ENCODE measurements at places on chromosomes 1 and 21.
A peak's percentile ranks its signal among the peaks of the same experiment; 100 is the strongest.

GRCh38 chr1:47871799-47872353 lies 125.3 kb downstream of the TRABD2B start:
- DNase-seq, result no peak

DNA sequence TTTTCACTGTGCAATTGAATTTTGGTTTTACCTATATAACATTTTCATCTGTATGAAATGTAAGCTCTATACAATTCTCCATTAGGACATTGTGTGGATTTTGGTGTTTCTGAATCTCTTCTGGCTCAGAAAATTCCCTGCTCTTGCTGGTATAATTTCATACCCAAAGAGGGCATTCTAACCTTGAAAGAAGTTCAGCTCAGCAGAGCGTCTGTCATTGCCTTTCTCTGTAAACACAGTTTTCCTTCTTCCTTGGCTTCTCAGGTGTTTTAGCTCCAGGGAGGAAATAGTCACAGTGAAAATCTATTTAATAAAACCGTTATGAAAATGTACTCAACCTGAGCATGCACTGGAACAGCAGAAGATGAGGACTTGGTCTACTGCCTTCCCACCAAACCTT lies 16.0 kb downstream of the DISC1 start:
- peak; percentile 32 for DNase-seq

DNA sequence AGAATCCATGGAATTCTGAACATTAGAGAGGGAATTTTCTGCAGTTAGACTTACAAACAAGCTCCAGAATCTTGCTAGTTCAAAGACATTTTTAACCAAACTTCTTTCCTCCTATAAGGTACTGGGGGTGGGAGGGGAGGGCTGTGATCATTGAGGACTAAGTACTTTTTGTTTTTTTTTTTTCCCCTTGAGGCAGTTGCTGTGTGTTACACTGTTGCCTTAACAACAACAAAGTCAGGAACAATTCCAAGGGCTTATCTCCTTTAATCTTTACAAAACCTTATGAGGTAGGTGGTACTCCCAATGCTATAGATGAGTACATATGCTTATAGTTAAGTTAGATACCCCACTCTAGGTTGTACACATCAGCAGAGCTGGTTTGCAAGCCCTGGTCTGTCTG lies 62.9 kb downstream of the PPP1R12B start:
- DNase-seq, result no peak

DNA sequence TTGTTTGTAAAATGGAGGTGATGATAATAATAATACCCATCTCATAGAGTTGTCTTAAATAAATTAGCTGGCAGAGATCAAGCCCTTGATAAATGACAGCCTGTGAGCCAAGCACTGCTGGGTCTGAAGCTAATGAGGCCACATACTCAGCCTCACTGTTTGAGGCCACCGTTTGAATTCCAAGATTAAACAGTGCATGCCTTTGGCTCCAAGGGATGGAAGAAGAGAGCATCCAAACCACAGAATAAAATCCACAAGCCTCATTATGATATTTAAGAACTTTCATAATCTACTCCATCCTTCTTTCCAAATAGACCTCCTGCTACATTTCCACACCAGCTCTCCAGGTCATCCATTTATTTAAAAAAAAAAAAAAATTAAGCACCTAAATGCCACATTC lies 29.0 kb downstream of the TGFBR3 start:
- DNase-seq, result no peak

- DNase-seq, result no peak
Observed at GRCh38 chr1:242219298-242219901, 220.5 kb upstream of the MAP1LC3C start.

GRCh38 chr21:41843584-41843983 lies 35.6 kb downstream of the PRDM15 start:
- DNase-seq, result no peak

DNA sequence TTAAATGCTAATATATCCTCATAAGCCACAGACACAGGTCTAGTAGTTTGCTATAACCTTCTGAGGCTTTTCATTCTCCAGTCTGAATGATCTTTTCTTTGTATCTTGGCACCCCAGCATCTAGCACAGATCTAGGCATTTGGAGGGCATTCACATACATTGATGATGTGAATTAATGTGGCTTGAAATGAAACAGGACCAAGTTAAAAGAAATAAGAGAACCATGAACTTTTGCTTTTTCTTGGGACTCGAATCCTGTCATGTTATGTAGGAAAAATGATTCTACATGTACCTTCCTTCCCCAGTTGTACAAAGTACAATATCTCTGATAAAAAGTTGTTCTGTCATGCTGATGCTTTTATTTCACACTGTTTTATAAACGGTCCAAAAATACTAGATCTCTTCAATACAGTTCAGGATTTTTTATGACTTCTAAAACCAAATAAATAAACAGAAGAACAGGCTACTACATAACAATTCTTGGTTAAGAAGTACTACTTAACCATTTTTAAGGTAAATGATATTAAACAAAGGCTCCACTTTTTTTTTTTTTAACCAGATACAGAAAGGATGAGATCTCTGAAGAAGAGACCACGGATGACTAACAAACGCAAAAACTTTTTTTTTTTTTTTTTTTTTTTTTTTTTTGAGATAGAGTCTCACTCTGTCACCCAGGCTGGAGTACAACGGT lies 3.0 kb downstream of the SORT1 start:
- no peak for DNase-seq

DNA sequence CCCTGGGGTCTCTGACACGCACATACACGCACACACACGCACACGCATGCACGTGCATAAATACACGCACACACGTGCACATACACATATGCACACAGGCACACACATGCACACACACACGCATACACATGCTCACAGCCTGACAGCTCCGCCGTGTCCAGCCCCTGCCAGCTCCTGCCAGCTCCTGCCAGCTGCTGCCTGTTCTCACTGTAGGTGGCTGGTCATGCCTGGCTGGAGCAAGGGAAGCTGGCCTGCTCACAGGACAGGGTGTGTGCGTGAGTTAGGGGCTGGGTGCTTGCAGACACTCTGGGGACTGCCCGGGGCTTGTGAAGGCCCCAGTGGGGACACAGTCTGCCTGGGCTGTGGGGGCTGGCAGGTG lies 4.9 kb downstream of the PLCH2 start:
- DNase-seq, result peak; percentile 72

GRCh38 chr1:14167884-14168283 lies 430.6 kb upstream of the KAZN start:
- DNase-seq, result no peak

GRCh38 chr1:179743679-179744400 lies 749 bp downstream of the FAM163A start:
- DNase-seq, result no peak

DNA sequence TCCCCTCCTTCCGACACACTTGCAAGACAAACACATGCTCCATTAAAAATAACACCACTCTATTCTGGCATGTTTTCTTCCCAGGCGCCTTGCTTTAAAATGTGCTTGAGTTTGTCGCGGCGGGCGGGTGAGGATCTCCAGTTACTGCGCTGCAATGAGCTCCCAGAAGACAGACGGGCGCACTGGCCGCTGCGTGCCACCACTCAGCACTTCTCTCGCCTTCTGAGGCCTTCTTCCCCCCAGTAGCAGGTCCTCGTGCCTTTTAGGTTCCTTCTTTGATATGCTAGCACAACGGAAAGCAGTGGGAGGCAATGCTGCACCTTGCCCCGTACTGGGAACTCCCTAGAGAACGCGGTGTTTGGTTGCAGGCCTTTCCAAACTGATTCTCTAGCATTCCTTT lies 279.5 kb upstream of the NR5A2 start:
- no peak for DNase-seq

- no peak for DNase-seq
Observed at GRCh38 chr1:61215119-61215518, 132.8 kb downstream of the NFIA start.

DNA sequence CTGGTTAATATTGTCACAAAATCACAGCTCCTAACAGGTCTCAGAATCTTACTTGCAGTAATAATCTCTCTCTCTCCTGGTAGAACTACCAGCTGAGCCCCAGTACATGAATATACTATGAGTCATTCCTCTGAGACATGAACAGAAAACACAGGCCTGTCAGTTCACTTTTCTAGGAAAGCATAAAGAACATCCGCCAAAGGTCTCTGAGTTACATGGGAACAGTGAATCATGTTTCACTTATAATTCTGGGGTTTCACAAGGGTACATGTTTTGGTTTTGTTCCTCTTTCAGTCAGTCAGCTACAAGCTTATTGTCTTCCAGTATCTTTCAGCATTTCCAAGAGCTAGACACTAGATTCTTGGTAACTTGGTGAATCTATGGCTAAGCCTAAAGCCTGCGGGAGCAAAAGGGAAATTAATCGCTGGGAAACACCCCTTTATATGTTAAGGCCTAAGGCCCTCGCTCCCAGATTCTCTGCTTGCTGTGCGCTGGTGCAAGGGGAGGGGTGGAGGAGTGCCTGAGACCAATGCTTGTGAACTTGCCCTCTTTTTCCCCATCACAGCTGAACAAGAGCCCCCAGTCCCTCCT lies 31.7 kb downstream of the IFNGR2 start:
- DNase-seq, result no peak

- DNase-seq, result peak; percentile 70
Observed at GRCh38 chr1:156676820-156677615, at the start of gene NES. NES (minus strand) TSS chr1:156677407; CDS start chr1:156677264, 143 bp downstream.

DNA sequence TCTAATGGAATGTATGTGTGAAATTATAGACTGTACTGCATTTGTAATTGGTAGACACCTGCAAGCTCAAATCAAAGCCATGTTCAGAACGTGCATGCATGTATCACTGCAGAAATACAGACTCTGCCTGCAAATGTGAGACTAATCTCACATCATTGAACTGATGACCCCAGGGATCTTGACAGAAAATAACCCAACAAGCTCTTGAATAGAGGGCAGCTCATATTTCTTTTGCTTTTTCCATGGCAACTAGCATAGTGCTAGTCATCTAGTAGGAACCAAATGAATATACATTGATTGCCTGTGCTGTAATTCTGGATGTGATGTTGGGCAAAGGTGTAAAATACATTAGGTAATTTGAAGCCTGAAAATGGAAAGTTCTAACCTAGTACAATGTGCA lies 62.4 kb downstream of the PTPRC start:
- DNase-seq, result no peak

DNA sequence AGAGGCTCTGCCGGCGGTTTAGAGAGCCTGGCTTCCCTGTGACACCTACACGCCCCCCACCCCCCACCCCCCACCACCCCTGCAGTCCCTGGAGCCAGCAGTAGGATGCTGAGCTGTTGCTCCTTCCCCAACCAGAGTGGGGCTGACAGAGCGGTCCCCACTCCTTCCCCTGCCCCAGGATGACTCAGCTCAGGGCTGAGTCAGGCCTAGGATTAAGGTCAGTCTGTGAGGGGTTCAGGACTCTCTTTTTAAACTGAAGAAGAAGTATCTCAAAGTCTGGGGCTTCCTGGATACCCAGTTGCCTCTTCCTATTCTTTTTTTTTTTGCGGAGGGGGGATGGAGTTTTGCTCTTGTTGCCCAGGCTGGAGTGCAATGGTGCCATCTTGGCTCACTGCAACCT lies 19.1 kb downstream of the DMBX1 start:
- DNase-seq, result no peak

- no peak for DNase-seq
Observed at GRCh38 chr1:31934706-31935629, 3.2 kb downstream of the PTP4A2 start.

- DNase-seq, result peak; percentile 57
Observed at GRCh38 chr1:87684713-87685205, 356.1 kb downstream of the LMO4 start.

- DNase-seq, result no peak
Observed at GRCh38 chr1:203093754-203094410, 8.1 kb upstream of the MYOG start.

- no peak for DNase-seq
Observed at GRCh38 chr1:73029571-73029970, 747.2 kb upstream of the NEGR1 start.

GRCh38 chr1:155645648-155646047 lies 35.6 kb downstream of the MSTO1 start:
- DNase-seq, result no peak

DNA sequence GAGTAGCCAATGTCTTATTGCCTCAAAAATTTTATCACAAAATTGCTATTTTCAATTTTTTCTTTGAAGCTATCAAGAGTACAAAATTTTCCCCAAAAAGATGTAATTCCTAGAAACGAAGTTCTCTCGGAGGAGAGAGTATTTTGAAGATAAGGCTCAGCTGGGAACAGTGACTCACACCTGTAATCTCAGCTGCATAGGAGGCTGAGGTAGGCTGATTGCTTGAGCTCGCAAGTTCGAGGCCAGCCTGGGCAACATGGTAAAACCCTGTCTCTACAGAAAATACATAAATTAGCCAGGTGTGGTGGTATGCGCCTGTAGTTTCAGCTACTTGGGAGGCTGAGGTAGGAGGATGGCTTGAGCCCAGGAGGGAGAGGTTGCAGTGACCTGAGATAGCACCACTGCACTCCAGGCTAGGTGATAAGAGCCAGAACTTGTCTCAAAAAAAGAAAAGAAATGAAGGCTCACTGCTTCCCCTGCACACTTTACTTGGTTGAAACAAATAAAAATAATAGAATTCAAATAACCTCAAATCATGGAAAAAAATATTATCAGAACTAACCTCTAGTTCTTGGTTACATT lies 22.2 kb downstream of the TUT4 start:
- no peak for DNase-seq

DNA sequence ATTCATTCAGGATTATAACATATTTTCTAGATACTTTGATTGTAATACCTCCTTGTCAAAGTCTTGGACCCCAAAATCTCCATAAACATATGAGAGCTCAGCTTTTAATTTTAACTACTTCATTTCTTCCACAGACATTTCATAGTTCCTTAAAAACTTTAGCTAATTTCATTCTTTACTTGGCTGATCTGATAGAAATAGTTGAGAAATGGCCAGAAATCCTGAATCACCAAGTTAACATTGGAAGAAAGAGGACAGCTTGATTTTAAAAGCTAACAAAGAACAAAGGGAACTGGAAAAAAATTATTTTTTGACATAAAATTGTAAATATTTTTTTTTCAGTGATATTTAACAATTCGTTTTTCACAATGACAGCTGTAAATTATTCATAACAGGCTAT lies 216.5 kb downstream of the NTNG1 start:
- DNase-seq, result no peak

DNA sequence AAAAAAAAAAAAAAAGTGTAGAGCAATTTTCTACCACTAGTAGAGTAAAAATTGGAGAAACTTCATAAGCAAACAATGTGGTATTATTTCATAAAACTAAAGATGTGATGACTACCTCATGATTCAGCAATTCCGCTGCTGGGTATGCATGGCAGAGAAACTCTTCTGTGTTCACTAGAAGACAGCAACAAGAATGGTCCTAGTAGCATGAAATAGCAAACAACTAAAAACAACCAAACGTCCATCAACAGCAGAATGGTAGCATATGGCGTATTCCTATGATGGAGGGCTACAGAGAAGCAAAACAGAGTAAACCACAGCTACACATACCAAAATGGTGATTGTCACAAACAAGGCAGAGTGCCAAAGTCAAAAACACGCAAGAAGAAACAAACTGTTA lies 18.9 kb downstream of the HTR1D start:
- DNase-seq, result no peak

- DNase-seq, result no peak
Observed at GRCh38 chr1:53276902-53277281, 38.6 kb upstream of the MAGOH start.

DNA sequence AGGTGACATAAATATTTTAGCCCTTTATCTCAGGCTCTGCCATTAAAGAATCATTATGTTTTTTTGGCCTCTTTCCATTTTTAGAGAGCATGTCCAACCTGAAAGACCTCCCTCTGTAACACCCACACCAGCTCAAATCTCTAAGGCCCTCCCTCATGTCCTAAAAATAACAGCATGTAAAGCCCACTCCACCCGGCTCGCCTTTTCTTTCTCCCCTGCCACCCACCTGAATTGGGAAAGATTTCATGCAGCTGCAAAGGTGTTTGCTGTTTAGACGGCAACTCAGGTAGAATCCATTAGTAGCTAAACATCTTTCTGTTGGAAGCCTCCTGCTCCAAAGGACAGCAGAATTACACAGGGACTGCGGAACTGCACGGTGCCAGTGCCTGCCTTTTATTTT lies 79.9 kb downstream of the DMRTA2 start:
- peak; percentile 49 for DNase-seq

Data from COR-L47 (cell line).